ENCODE measurements at places on chromosomes 16 and 17.

DNA sequence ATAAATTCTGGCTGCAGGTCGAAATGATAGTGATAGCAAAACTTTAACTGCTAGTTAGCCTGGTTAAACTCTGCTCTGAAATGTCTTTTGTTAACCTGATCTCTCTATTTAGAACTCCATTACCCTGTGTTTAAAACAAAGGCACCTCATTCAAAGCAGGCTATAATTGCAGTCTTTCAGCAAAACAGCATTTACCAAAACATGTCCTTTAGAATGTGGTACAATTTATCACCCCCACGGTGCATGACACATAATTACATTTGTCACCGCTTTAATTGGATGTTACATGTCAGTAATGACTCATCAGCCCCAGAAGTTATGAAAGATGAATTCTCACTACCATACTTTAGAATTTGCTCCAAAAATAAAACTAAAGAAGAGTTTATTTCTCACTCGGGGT is 295.4 kb downstream of the TOX3 start:
- no peak for DNase-seq

GRCh38 chr17:28961391-28961790 is 10.1 kb upstream of the PHF12 start:
- DNase-seq, result no peak

DNA sequence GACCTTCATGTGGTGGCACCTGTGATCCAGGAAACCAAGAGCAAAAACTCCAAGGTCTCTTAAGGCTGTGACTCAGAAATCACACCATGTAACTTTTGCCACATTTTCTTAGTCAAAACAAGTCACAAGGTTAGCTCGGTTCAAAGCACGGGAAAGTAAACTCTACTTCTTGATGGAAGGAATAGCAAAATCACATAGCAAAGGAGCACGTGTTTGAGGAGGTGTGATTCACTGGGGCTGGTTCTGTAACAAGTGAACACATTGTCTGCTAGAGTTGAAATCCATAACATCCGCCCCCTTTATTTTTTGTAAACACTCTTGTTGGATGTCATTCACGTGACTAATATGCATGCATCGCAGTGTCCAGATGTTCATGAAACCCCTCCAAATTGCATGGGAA is 415.0 kb upstream of the MAF start:
- DNase-seq, result no peak

DNA sequence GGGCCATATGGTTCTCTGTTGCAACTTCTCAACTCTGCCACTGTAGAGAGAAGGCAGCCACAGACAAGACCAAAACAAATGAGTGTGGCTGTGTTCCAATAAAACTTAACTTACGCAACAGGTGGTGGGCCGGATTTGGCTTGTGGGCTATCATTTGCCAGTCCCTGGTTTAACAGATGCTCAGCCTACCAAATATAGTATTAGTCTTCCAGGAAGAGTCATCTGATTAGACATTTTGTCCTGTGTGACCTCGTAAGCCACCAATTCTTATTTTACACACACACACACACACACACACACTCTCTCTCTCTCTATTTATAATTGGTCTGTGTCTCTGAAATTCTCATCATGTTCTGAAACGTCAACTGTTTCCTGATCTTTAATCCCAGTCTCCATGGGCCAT is 245.9 kb downstream of the XYLT1 start:
- no peak for DNase-seq

GRCh38 chr17:19346351-19347255 is 15.9 kb downstream of the B9D1 start:
- no peak for DNase-seq

- no peak for DNase-seq
Observed at GRCh38 chr16:78421181-78421708, 321.8 kb downstream of the WWOX start.

DNA sequence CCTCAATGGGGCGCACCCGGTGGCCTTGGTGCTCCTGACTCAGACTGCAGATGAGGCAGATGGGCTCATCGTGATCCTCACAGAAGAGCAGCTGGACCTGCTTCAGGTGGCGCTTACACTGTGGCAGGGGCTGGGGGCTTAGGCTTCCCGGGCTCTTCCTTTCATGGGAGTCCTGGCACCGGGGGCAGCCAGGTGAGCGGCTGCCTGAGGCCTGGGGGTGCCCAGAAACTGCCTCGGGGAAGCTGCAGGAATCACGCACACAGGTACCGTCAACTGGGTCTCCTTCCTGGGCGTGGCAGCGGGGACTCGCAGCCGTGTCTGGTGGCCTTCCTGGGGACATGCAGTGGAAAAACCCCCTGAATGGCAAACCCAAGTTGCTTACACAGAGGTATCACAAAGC is 7.0 kb downstream of the MEFV start:
- DNase-seq, result no peak

DNA sequence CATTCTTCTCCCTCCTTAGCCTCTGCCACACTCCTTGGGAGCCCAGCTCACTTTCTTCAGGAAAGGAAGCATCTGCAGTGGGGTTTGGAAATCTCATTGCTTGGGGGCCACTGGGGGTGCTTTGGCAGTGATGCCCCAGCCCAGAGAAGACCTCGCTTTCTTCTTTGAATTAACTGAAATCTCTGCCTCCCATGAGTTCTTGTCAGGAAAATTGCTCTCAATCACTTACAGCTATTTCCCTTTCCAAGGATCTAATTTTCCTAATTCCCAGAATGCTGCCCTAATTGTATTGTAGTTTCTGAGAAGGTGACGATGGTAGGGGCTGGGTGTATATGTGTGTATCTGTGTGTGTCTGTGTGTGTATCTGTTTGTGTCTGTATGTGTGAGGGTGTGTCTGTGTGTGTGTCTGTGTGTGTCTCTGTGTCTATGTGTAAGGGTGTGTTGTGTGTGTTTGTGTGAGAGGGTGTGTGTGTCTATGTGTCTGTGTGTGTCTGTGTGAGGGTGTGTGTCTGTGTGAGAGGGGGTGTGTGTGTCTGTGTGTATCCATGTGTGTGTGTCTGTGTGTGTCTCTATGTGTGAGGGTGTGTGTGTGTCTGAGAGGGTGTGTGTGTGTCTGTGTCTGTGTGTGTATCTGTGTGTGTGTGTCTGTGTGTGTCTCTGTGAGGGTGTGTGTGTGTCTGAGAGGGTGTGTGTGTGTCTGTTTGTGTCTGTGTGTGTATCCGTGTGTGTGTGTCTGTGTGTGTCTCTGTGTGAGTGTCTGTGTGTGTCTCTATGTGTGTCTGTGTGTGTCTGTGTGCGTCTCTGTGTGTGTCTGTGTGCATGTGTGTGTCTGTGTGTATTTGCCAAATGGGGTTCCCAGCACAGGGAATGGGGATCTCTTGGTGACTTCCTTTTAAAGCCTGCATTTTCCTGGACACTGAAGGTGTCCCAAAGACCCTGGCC is 83.5 kb upstream of the DNAJA2 start:
- no peak for DNase-seq

- no peak for DNase-seq
Observed at GRCh38 chr16:6527646-6528045, 805.0 kb upstream of the RBFOX1 start.

GRCh38 chr17:13759518-13760335 is 158.0 kb upstream of the HS3ST3A1 start:
- no peak for DNase-seq

- no peak for DNase-seq
Observed at GRCh38 chr16:77062878-77063675, 127.9 kb upstream of the MON1B start.

GRCh38 chr17:76943781-76944213 is 75.6 kb downstream of the MGAT5B start:
- DNase-seq, result no peak

DNA sequence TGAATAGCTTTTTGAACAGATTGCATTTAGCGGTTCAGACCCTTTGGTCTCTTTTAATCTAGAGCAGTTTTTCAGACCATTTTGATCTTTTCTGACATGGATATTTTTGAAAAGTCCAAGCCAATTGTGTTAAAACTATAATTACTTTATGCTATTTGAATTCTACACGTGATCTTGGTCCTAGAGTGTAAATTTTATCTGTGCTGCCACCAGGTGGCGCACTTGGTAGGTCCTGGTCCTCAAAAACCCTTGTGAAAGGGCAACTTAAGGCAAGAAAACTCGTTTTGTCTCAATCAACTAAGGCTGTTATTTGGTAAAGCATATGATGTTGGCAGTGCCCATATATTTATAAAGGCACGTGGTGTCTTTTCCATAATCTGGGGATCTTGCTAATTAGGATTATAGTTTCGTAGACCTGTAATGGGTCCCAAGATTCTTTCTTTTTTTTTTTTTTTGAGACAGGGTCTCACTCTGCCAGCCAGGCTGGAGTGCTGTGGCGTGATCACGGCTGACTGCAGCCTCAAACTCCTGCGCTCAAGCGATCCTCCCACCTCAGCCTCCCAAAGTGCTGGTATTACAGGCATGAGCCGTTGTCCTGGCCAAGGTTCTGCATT is 43.9 kb upstream of the TEX2 start:
- DNase-seq, result peak; percentile 62

GRCh38 chr17:27256225-27257030 is 37.5 kb upstream of the WSB1 start:
- DNase-seq, result no peak

GRCh38 chr16:30839523-30840227 is 52.7 kb upstream of the ZNF629 start:
- DNase-seq, result no peak

DNA sequence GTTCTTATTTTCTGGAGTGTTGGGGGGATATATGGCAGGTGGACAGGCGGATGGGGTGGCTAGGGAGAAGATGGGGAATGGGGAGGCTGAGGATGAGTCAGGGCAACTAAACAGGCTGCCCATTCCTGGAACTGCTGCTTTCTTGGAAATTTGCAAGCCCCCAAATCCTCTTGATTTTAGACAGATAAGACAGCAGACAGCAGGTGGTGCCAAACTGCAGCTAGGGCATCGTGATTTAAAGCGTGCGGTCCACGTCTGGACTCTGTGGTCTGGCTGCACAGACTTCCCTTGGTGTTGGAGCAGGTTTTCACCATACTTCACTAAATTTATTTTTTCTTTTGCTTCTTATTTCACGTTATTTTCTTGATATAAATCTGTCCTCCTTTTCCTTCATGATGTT is 10.9 kb upstream of the KRT24 start:
- DNase-seq, result no peak

DNA sequence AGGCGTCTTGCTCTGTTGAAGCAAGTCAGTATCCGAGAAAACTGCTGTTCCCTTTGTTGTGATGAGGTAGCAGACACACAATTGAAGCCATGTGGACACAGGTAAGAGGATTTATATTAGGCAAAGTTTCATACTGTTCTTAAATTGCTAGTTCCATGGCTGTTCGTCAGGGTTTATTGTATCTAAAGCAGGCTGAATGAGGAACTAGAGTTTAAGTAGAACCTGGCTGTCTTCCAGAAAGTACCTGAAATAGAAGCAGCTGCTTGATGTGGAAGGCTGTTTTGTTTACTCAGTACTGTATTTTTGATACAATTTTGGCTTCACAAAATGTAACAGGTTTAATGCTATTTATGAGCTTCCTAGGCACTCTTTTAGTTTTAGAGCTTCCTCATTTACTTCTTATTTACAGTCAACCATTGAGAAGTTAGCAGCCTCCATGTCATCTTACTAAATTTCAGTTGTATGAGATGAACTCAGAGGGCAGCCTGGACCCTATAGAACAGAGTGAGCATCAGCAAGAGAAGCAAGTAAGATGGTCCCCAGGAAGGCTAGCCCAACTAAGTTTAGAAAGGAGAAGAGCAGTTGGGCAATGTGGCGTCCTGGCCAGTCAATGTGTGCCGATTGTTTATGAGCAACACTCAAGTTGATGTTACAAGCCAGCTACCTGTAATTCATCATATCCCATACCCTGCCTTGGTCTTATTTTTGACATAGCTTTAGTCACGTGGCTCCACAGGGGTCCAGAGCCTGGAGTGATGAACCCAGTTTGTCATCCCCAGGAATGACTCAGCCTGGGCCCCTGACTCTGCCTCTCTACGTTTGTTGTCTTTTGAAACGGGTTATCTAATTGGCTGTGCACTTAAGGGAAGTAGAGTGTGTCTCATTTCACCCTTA is 9.7 kb upstream of the ARL2BP start:
- DNase-seq, result no peak

DNA sequence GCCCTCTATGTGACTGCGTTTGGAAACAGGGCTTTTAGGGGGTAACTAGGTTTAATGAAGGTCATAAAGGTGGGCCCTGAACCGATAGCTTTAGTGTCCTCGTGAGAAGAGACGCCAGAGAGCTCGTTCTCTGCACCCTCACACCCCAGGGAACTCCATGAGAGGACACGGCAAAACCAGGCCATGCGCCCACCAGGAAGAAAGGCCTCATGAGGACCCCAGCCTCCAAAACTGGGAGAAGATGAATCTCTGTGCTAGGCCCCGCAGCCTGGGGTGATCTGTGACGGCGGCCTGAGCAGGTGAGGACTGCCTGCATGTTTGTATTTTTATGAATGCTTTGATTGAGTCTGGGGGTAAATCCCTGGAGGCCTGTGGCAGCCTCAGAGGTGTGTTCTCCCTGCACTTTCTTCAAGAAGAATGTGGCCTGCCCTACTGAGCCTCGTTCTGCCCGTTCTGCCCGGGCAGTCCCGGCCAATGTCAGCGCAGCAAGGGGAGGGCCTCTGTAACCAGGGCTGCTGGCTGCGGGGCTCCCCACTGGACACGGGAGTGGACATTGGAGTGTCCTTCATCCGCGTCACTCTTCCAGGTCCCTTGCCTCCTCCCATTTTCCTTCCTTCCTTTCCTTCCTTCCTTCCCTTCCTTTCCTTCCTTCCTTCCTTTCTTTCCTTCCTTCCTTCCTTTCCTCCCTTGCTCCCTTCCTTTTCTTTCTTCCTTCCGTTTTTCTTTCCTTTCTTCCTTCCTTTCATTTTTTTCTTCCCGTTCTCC is 6.8 kb upstream of the RNF213 start:
- DNase-seq, result no peak

- peak; percentile 49 for DNase-seq
Observed at GRCh38 chr17:78818932-78819331, 21.7 kb downstream of the USP36 start.

GRCh38 chr17:17628388-17629008 is 37.0 kb upstream of the PEMT start:
- DNase-seq, result peak; percentile 3

- DNase-seq, result peak; percentile 95
Observed at GRCh38 chr17:45385331-45385997, 47.2 kb downstream of the ARHGAP27 start.

DNA sequence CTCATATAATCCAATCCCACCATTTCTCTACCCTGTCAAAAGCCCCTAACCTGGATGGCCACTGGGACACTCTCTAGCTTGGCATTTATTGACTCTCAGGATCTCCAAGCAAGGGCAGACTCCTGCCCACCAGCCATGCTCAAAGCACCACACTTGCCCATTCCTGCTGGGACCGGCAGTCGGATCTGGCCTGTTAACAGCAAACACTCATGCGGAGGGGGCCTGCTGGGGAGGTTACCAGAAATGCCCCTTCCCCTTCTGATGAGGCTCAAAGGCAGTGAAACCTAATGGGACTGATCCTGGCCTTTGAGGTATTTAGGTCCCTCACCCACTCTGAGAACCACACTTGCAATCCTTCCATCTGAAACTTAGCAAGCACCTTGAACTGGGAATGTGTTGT is 6.5 kb upstream of the CCL1 start:
- no peak for DNase-seq

- no peak for DNase-seq
Observed at GRCh38 chr17:77282524-77283515, 142.1 kb downstream of the SEC14L1 start.

Data from T-helper 9 cell (primary cell).